ENCODE measurements at places on chromosomes 12 and 14. TPM values are rescaled to one million over a fixed set of nuclear protein-coding genes. Genes with fewer than 3 reads are reported as not detected.

Gene AKAP5
- total RNA-seq: 3.4 TPM

Gene LAG3
- total RNA-seq: 1.1 TPM

Gene RDH16
- 0.16 TPM for total RNA-seq

Gene CMA1
- not detected for total RNA-seq

Gene NTF3
- 1.1 TPM for total RNA-seq

Gene SLCO1B1
- total RNA-seq: not detected

Data from osteocyte (in vitro differentiated cells).